ENCODE measurements at places on chromosomes 16 and 17. TPM values are rescaled to one million over a fixed set of nuclear protein-coding genes. Genes with fewer than 3 reads are reported as not detected.

LPO gene
- not detected for total RNA-seq

HASPIN gene
- 23.8 TPM for total RNA-seq

- peaks cover 13% of the 10 kb centered on the region for H3K4me1 ChIP-seq
- H3K4me3 ChIP-seq = no peak overlapping the region
- H3K36me3 ChIP-seq = no peaks in the 10 kb centered on the region
These were observed 951 bp upstream of the GPRC5C start for GRCh38 chr17:74430706-74431567.

GRCh38 chr17:32159586-32160438 is 17.5 kb downstream of the RHOT1 start:
- H3K36me3 ChIP-seq = peaks cover 21% of the 10 kb centered on the region
- no peaks in the 10 kb centered on the region for H3K27me3 ChIP-seq
- H3K27ac ChIP-seq = no peak overlapping the region

GRCh38 chr16:31471875-31472708 is at the start of gene TGFB1I1:
Gene TGFB1I1 (plus strand): TSS chr16:31472152. CDS start chr16:31472189, 37 bp downstream.
- no peaks in the 10 kb centered on the region for H3K36me3 ChIP-seq
- H3K4me3 ChIP-seq = peak within 1 kb of the TSS; percentile 35

DNA sequence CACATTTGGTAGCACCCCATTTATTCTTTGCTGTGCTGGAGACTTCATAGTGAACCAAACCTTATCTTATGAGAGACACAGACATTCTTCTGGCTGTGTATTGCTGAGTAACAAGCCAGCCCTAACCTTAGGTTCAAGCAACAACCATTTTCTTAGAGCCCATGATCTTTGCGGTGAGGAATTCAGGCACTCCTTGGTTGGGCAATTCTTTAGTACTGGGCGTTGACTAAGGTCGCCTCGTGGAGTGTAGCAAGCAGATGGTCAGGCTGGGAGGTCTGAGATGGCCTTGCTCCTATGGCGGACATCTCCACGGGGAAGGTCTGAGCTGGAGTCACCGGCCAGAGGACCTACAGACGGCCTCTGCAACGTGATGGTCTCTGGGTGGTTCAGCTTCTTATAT is 43.1 kb downstream of the ARSG start:
- H3K27ac ChIP-seq = no peak overlapping the region
- H3K27me3 ChIP-seq = no peaks in the 10 kb centered on the region
- peaks cover 14% of the 10 kb centered on the region for H3K36me3 ChIP-seq
- no peak overlapping the region for H3K4me3 ChIP-seq

- H3K27ac ChIP-seq = peak overlapping the region; percentile 86
- peaks cover 37% of the 10 kb centered on the region for H3K36me3 ChIP-seq
- peaks cover 69% of the 10 kb centered on the region for H3K4me1 ChIP-seq
These were observed 981 bp downstream of the GLG1 start for GRCh38 chr16:74605746-74606520.

MEFV gene
- 0.23 TPM for total RNA-seq

DNA sequence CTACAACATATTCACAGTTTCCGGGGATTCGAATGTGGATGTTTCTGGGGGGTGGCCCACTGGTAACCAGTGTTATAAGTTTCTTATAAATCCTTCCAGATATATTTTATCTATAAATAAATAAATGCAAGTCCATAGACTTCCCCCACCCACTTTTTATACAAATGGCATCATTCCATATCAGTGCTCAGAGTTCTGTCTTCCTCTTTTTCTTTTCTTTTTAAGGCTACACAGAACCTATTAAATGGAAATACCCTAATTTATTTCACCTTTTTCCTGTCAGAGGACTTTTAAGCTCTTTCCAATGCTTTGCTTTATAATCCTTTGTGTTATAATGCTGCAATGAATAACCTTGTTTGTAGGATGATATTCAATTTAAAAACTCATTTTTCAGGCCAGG is 3.8 kb downstream of the LGALS9 start:
- H3K4me1 ChIP-seq = peaks cover 55% of the 10 kb centered on the region
- peaks cover 42% of the 10 kb centered on the region for H3K36me3 ChIP-seq
- no peaks in the 10 kb centered on the region for H3K27me3 ChIP-seq
- no peak overlapping the region for H3K4me3 ChIP-seq

Measured in activated CD4-positive, alpha-beta memory T cell treated with anti-CD3 and anti-CD28 coated beads, Interleukin-2, amount 10 ng/mL, durations not matched to agents 7 days and 5 days (primary cell).